ENCODE measurements at places on chromosomes 16 and 17.

- DNase-seq: no peak
Observed at GRCh38 chr16:2470603-2471015, 488 bp upstream of the NTN3 start.

- DNase-seq: no peak
Observed at GRCh38 chr17:64073771-64074703, 53.6 kb upstream of the ICAM2 start.

DNA sequence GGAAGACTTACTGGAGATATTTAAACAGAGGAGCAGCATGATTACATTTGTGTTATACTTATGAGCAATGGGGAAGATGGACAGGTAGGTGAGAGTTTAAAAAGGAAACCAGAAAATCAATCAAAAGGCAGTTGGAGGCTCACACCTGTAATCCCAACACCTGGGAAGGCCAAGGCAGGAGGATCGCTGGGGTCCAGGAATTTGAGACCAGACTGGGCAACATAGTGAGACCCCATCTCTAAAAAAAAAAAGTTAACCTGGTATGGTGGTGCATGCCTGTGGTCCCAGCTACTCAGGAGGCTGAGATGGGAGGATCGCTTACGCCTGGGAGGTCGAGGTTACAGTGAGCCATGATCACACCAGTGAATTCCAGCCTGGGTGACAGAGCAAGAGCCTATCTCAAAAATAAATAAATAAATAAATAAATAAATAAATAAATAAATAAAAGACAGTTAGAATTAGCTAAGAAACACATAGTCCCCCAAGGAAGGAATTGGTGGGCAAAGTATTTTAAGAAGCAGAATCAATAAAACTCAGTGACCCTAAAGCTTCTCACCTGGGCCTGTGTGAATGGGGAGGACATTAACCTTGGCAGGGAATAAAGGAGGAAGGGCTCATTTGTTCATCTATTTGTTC is 32.3 kb upstream of the TOB1 start:
- DNase-seq: no peak

DNA sequence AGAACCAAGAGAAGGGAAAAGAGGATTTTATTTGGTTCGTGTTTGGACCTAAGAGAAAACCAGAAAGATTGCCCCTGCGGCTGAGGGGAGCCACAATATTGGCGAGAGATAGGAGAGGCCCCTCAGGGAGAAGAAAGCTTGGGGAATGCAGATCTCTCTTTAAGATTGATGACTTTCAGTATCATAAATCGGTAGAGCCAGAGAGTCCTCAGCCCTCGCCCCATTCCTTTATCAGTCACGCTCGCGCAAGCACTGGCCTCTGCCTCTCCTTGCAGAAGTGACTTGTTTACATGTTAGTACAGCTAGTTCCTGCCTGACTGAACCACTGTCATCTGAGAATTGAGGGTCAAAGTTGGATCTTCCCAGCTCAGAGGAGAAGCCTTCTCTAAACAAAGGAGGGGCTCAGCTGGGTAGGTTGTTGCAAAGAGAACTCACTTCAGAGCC is 21.5 kb upstream of the KRT19 start:
- no peak for DNase-seq

DNA sequence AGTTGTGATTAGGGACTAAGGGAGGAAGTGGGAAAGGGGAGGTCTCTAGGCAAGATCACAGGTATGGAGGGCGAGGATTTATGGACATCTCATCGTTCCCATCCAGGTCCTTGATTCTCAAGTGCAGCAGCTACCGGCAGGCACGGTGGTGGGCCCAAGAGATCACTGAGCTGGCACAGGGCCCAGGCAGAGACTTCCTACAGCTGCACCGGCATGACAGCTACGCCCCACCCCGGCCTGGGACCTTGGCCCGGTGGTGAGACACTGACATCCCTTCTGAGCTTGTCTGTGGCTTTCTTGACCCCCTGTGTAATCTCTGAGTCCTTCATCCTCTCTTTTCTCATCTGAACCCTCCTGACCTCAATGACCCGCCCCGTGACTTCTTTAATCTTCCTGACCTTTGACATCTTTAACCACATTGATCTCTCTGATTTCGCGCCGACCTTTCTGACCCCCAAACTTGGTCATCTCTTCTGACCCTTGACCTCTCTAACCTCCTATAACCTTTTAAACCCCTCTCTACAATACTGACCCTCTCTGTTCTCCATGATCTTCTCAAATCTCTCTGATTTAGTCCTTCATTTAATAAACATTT is 3.8 kb downstream of the PLD2 start:
- DNase-seq: no peak

DNA sequence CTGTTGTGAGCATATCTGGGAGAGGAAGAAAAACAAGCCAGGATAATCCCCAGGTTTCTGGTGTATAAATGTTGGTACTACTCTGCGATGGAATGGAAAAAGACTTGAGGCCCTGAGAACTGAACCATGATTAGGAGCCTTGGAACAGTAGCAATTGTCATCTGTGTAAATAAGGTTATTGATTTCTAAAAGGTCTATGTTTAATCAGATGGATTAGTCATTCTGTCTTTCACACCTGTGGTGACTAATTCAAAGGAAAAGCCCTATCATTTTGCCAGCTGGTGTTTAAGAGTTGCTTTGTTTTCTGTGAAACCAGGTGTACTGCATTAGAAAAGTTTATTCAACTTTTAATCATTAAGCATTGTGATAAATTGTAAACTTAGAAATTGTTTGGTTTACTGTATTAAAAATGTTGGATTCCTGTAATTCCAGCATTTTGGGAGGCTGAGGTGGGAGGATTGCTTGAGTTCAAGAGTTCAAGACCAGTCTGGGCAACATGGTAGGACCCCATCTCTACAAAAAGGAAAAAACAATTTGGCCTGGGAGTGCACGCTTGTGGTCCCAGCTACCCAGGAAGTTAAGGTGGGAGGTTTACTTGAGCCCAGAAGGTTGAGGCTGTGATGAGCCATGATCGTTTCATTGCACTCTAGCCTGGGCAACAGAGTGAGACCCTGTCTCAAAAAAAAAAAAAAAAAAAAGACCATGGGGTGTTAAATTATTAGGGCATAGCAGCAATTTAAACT is 29.0 kb upstream of the KPNB1 start:
- no peak for DNase-seq

- DNase-seq: no peak
Observed at GRCh38 chr17:77609553-77610517, 348.7 kb upstream of the TNRC6C start.

DNA sequence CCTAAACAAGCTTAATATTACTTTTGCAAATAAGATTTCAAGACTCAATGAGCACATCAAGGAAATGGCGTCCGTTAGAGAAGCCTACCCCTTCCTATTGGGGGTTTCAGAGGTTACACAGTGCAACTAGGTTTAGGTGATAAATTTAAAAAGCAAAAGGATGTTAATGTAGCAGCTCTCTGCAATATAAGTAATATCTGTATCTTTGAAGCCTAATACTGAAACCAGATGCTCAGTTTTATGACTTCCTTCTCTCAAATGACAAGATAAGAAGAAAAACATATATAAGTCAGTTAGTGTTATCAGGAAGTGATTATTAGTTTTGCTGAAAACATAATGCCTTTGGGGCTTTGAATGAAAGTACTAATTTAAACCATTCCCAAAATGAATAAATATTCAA is 54.3 kb upstream of the MED13 start:
- DNase-seq: no peak

DNA sequence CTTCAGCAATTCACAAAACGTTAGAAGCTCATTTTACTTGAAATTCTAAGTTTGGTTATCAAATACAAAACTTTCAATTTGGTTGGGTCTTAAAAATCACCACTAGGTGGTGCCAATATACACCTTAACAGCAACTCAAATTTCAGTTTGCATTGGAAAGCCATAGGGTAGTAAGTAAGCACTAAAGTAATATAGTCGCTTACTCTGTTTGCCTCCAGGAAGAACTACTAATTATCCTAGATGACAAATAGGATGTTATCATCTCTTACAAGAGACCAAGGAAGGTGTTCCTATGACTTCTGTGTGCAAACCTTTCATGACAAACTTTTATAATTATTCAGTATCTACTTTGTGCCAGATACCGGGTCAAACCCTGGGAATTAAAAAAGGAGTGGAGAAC is 93.3 kb downstream of the MYO1D start:
- peak; percentile 50 for DNase-seq

DNA sequence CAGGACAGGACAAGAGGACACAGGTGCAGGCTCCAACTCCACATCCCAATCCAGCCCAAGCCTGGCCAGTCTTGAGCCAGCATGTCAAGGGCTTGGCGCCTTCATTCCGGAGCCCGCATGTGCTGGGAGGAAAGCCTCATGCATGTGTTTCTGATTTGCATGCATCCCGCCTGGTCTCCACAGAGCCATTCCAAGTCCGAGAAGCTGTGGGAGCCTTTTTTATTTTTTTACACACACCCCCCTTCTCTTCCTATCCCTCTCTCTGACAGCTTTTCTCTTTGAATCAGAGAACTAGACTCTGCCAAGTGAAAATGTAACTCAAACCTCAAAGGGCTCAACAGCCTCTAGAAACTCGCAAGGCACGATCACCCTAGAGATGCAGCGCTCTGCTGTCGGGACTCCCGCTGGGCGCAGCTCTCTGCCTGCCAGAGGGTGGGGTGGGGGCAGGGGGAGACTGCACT is 45.1 kb downstream of the NOG start:
- DNase-seq: no peak

- DNase-seq: no peak
Observed at GRCh38 chr16:31452631-31453106, 6.6 kb upstream of the ARMC5 start.

DNA sequence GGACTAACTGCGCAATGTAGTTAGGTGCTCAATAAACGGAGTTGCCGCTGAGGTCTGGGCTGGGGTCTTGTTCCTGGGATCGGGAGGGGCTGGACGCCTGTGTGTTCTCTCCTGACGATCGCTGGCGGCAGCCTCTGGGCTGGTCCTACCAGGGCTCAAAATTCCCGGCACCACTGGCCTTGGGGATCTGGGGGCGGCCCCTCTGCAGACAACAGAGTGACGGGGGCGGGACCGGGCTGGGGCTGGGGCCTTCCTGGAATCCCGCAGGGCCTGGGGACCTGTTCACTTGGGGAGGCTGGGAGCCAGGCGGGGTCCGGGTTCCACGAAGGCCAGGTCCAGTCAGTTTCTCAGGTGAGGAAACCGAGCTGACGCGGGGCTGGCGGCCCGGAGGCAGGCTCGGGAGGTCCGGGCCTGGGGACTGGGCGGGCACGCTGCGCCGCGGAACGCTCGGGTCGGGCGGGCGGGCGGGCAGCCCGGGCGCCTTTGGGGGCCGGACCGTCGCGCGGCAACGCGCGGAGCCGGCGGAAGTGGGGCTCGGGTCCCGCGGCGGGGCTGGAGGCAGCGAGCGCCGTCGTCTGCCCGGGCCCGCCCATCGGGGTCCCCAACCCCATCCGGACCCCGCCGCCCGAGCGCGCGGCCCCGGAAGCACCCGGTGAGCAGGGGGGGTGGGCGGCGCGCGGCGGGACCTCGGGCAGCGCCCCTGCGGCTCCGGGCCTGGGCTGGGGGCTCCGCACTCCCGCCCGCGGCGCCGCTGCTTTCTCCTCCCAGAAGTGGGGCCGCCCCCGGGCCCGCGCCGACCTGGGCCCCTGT is at the start of gene PIGQ:
Gene PIGQ, plus strand, starts transcription at position 524 of the 810 bp plus-strand sequence. CDS start 4,107 bp downstream, outside the sequence.
- DNase-seq: no peak

DNA sequence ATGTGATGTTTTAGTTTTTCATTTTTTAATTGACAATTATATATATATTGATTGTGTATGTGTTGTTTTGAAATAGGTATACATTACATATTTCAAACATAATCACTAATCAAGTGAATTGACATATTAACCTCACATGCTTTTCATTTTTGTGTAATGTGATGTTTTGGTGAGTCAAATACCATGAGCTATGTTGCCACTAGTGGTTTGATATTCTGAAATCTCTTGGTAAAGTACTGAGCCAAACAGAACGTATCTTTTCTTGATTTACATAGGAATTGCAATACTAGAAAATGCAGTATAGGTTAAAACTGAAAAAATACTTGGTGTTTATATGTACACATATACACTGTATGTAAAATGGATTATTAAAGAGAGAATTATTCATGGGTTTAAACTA is 65.2 kb upstream of the SIAH1 start:
- no peak for DNase-seq

DNA sequence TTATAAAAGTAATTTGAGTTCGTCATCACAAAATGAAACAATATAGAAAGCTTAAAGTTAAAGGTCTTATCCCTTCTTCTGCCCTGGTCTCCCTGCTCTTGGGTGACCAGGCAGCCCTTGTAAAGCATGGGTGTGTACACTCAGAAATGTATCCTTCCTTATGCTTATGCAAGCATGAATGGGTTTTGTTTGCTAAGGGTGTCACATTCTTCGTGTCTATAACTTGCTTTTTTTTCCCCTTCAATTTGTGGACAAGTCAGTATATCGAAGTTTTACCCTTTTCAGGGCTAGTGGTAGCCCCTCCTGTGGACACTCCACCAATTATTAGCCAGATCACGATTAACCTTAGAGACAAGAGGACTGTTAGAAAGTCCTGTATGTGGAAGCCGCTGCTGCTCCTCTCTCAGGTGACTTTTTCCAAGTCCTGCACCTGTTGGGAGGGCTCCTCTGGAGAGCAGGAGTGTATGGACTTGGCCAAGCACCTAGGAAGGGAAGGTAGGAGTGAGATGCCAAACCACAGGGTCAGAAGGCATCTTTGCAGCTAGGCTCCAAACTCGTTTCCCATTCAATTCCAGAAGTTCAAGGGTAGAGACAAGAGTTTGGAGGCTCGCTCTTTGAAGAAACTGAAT is 50.9 kb downstream of the LDHD start:
- no peak for DNase-seq

- DNase-seq: no peak
Observed at GRCh38 chr17:48892940-48893645, 506 bp downstream of the ATP5MC1 start.

DNA sequence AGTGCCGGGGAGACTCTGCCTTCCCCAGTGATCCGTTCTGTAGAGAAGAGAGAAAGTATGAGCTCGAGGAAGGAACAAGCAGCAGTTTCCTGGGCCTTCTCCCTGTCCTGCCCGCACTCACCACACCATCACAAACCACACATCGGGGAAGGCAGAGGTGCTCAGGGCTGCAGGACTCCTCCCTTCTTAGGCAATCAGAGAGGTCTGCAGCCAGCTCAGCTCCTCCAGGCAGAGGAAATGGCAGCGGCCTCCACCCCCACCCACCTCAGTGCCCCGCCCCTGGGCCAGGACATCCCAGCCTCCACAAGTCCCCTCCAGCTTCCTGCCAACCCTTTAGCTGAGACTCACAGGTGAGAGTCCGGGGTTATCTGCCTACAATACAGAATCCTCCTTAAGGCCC is 2.0 kb downstream of the ZNF319 start:
- DNase-seq: no peak
